ENCODE measurements at places on chromosomes 13 and 19.
A peak's percentile ranks its signal among the peaks of the same experiment; 100 is the strongest.

- peak; percentile 59 for DNase-seq
These were observed 57.3 kb downstream of the CEBPG start for GRCh38 chr19:33430674-33431277.

GRCh38 chr19:17075864-17076542, 426 bp downstream of the MYO9B start:
- peak; percentile 36 for DNase-seq

DNA sequence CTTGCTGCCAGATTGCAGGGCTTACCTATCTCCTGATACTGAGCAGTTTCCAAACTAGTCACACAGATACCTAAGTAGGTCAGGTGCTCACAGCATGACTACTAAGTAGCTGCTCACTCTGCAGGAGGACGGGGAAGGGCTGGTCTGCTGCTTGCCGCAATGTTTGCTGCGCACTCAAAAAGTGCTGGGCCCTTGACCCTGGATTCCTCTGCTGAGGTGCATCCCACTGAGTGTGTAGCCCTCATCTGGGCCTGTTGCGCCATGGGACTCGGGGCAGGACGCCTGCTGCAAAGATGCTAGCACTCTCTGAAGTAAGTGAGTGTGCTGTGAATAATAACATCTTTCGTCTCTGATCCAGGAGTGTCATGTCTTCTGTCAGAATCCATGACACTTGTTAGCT, 59.2 kb upstream of the MEDAG start:
- no peak for DNase-seq

GRCh38 chr19:52896431-52897137, 851 bp downstream of the ZNF320 start:
- no peak for DNase-seq

- DNase-seq = no peak
These were observed 220.9 kb upstream of the CSNK1A1L start for GRCh38 chr13:37326334-37326733.

- DNase-seq = no peak
These were observed 25.3 kb upstream of the RNASEH2B start for GRCh38 chr13:50884265-50884664.

DNA sequence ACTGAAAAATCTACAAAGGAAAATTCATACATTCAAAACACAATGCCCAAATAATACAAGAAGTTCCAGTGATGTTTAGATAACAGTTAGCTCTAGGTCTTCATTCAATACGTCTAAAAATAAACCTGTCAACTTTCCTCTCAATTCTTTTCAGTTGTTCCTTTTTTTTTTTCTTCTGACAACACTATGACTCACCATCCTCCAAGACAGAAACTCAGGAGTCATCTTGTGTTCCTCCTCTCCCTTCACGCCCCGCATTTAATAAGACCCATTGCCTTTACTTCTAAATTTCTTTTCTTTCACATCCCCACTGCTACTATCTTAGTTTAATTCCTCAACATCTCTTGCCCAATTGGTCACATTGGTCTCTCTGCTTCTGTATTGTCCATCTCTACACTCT, 759.9 kb downstream of the GPC5 start:
- DNase-seq = no peak

DNA sequence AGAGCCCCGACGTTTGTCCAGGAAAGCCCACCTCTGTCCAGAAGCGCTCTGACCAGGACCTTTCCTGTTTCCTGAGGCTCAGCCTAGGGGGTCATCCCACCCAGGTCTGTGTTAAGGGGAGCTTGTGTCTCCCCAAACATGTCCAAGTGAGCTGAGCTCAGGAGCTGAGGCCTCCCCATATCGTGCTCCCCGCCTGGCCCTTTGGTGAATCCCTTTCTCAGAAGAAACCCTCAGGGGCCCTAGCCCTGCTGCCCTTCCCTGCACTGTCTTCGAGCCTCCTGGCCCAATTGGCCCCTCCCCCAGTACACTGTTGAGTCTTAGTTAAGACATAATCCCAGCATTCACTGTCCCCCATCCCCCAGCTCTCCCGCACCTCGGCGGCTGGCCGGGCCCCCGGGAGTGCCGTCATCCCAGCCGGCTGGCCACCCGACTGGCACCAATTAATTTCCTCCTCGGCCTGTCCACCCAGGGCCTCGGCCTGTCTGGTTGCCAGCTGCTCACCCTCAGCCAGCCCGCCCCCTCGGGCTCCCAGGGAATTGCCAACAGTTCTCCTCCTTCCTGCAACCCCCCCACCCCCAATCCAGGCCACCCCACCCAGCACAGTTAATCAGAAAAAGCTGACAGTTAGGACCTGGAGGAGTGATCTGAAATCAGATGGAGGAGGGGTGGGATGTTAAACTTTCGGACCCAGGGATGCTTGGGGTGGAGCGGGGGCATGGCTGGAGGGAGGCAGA, 13.6 kb downstream of the IER2 start:
- DNase-seq = peak; percentile 67

DNA sequence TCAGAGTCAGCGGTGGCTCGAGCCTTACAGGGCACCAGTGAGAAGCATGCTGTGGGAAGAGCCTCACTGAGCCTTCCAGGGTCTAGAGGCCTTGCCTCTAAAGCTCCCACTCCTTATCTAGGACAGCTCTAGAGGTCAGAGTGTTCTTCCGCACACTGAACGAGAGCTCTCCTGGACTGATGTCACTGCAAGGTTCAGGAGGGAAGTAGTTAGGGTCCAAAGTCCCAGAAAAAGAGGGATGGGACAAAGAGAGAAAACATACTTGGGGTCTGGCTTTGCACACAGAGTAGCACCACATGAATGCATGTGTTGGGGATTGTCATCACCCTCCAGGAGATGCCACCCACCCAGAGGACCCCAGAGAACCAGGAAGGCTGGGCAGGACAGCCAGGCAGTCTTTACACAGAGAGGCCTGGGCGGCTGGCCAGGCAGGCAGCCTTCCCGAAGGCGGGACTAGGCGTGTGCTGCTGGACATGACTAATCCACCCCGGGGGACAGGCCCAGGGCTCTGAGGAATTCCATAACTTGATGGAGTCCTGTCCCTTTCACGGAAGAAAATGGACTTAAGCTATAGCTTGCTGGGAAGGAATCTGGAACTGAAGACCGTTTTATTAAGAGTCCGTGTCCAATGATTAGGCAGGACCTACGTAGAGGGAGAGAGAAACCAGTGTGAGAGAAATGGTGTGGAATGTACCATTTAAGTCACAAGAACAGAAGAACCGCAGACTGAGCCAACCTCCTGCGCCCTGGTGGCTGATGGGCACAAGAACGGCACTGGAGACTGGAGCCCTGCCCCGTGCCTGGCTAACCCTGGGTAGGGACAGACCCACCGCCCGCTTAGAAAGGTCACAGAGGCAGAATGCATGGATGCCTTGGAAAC, 16.6 kb upstream of the EPHX3 start:
- peak; percentile 89 for DNase-seq

DNA sequence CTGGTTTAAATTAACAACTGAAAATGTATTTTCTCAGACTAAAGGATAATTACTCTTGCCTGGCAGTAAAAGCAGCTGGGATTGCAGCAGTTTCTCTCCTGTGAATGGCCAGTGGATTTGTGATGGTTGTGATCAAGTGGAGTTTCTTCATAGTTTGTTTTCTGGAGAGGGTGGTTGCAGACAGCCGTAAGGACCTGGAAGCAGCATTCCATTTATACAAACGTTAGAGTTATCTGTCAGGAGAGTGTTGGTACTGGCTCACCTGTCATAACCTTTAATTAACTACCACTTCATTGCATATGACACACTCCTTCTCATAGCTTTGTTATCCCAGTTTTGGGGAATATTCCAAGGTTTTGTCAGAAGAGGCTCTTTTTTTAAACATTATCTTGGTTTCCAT, 258.4 kb upstream of the SLC10A2 start:
- DNase-seq = no peak

- no peak for DNase-seq
These were observed 64.7 kb downstream of the ZNF44 start for GRCh38 chr19:12229990-12230389.

DNA sequence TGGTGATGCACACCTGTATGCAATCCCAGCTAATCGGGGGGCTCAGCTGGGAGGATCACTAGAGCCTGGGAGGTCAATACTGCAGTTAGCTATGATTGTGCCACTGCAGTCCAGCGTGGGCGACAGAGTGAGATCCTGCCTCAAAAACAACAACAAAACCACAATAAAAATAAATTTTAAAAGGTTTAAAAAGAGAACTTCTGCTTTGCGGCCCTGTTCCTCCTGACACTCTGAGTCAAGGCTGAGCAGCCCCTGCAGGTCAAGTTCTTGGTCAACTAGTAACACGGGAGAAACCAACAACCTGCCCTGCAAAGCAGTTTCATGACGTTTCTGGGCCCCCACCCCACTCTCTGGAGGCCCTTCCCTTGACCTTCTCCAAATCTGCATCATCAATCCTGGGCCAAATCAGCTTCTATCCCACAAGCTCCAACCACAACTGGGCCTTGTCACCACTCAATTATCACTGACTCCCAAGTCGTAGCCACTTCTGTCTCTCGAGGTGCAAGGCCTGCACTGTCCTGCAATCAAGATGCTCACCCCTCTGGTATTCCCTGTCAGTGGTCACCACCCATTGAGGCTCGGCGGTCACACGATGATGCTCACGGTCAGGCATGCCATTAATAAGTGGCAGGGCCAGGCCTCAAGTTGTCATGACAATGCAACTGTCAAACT, 7.5 kb downstream of the ELAVL1 start:
- DNase-seq = no peak

- DNase-seq = no peak
These were observed 529.0 kb downstream of the MYO16 start for GRCh38 chr13:109158383-109158782.

DNA sequence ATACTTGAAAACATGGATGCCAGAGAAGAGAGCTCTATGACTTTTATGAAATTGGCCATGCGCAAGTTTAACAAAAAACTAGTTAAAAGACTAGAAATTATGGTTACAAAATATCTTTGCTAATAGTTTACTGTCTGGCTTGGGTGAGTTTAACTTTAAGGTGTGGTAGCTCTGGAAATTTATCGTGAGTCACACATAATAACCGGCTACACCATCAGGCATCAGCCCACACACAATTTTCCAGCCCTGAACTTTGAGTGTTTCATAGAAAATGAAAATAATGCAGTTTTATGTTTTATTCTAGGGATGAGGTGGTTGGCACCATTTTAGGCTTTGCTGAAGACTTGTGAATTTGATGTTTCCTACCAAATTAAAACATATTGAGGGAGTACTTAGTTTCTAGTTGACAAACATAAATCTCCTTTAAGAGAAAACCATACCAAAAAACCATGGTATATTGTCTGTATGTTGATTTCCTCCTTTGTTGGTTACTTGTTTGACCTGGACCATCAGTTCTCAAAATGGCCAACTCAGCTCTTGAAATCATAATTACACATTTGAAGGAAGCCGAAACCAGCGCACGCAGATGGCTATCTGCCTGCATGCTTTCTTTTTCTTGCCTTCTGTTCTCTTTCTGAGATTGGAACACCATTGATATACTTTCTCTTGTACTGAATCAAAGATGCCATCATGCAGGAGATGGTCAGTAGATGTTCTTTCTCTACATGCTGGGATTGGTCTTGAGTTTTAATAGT, 125.1 kb downstream of the AKAP11 start:
- no peak for DNase-seq

GRCh38 chr19:49475995-49476880, 2.2 kb downstream of the FLT3LG start:
- DNase-seq = no peak

DNA sequence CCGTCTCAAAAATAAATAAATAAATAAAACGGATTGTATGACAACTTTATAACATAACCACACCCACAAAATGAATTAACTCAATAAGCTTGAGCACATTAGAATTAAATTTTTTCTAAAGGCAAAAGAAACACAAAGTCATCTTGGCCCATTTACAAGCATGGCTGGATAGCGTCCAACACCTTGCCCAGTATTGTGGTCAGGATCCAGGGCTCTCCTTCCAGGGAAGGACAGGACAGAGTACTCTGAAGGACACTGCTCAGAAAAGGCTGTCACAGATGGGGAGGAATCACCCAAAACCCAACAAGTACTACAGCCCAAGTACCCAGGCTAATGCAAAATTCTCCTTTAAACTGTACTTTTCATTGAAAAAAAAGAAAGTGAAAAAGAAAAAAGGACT, 27.1 kb downstream of the SUGP2 start:
- no peak for DNase-seq

- DNase-seq = no peak
These were observed 2702.6 kb downstream of the PCDH9 start for GRCh38 chr13:64527561-64527960.

GRCh38 chr19:49870309-49870901, 3.0 kb upstream of the PNKP start:
- DNase-seq = no peak

DNA sequence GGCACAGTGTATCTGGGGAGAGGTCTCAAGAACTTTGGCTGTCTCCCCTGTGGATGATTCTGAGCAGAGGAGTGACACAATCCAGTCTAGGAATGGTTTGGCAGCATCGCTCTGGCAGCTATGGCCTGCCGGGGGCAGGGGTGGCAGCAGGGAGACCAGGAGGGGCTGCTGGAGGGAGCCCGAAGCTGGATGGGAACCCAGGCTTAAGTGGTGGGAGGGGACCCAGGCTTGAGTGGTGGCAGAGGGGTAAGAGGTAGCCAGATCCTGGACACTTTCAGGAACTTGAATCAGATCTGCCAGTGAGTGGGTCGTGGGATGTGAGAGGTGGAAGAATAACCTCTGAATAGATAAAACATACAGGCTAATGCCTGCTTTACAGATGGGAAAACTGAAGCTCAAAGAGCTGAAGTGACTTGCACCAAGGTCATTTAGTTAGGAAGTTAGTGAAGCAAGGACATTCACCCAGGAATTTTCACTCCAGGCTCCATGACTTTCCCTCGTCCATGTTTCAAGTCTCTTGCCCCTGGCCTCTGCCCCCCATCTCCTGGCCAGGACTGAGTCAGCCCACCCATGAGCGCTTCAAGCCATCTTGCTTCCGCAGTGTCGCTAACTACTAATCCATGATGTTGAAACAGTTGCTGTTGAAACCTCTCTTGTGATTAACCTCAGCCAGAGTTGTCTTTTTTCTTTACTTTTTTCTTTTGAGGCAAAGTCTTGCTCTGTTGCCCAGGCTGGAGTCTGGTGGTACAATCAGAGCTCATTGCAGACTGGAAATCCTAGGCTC, 29.9 kb upstream of the C1QTNF9 start:
- no peak for DNase-seq

- DNase-seq = no peak
These were observed 44.4 kb upstream of the WDFY2 start for GRCh38 chr13:51539887-51540286.

DNA sequence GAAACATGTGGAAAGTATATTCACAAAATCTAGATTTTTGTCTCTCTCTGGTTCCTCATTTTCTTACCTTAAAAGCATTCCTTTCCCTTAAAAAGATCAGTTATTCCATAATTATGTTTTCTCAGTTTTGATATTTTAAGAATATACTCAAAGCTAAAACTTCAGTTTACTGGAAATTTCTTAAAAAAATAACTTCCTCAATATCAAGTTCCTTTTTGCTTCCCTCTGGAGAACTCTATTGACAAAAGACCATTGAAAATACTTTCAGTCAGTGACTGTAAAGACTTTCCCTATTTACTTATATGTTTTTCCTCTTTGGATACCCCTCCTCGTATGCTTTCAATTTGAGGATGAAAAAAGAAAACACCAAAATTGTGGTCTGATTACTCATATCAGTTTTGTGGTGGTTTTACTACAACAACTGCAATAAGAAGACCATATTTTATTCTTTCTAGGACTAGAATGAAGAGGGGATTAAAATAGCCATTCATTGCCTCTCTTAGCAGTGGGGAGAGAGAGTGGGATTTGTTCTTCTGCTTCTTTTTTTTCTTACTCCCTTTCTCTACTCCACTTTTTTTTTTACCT, 113.2 kb downstream of the ESD start:
- no peak for DNase-seq
